Fibroblast of villous mesenchyme (primary cell): ENCODE measurements at places on chromosomes 3 and 15.

DNA sequence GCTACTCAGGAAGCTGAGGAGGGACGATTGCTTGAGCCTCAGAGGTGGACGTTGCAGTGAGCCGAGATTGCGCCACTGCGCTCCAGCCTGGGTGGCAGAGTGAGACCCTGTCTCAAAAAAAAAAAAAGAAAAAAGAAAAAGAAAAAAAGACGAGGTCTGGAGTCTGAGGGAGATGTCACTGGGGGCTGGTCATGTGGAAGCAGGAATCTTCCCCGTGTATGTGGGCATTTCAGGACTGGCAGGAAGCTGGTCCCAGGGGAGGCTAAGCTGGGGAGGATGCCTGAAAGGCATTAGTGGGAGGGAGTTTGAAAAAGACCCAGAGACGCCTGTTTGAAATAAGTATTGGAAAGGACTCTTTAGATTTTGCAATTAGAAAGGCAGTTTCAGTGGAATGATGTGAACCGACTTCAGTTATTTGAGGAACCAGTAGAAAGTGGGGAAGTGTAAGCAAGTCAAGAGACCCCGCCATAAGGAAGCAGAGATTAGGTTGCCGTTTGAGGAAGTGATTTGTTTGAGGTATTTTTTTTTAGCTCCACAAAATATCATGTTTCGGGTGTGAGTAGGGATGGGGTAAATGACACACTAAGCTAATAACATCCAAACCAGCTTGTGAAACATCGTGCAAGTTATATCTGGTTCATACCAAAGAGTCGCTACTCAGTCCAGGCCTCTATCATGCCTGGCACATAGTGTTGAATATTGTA is 55.5 kb downstream of the ST6GAL1 start:
- DNase-seq: no peak

DNA sequence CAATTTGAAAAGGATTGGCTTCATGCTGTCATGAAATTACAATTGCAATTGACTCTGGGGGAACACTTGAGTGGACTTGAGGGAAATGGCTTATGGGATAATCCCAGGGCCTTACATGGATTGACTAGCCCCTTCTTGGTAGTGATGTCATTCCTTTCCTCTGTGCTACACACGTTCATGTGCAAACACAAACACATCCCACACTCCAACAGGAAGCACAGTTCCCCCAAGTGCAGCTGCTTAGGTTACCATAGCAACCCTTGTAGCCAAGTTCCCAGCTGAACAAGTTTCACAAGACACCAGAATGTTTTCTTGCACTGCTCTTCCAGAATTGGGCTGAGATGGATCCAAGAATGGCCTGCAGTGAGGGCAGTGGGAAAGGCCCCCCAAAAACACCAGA is 217.0 kb downstream of the ZNF621 start:
- DNase-seq: peak; percentile 63

- no peak for DNase-seq
Measured at GRCh38 chr15:79541196-79541595, 109.1 kb downstream of the MINAR1 start.

DNA sequence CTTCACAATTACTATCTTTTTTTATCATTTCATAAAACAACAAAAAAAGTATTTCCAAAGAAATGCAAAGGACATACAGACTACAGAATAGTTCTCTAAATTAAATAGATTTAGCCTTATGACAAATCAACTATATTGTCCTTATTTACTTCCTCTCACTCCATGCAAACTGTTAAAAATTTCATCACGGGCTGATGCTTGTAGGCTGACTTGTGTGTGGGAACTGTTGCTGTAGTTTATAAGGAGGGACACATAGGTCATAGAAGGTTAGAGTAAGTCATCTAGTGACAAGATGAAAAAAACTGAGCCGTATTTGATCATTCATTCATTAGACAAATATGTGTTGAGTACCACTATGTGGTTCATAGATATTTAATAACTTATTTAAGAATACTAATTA is 232.5 kb upstream of the TBL1XR1 start:
- DNase-seq: no peak

DNA sequence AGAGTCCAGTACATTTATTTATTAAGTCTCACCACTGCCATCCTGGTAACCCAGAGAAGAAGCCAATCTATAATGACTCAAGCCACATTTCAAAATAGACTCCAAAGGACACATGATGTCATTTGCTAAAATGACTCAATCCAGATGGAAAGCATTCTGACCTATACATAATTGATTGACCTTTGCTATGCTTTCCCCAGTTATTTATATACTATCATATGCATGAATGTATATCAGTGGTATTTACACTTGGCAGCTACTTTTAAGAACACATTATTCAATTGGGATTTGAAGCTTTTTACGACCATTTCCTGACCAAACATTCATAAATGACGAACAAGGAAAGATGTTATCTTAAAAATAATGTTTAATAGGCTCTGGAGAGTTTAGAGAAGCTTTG is 297.2 kb downstream of the FHIT start:
- peak; percentile 79 for DNase-seq

DNA sequence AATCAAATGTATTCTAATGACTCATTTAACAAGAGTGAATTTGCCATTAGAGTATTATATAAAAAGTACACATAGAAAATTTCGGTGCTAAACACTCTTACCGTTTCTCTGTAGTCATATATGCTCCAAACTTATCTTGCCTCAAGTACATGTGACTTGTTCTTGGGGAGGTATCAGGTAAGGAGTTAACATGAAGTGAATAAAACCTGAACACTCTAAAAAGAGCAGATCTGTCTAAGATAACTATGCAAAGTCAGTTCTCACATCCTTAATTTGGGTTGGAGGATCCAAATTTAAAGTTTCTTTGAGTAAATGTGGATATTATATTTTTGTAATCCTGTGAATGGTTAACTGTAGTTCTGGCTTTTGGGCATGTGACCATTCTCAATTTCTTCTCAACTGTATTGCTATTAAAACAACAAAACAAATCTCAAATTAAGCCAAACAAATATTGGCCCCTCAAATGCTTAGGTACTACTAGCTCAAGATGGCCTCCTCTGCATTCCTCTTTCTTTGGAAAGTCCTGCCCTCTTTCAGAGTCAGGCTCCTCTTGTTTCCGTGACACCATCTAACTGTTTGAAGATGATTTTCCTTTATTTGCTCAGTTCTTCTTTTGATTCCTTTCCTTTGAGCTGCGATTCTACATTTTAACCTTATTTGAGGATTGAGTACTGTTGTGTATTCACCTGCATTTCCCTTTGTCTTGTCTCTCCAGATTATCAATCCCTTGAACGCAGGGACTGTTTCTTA is 4.2 kb downstream of the EDEM1 start:
- DNase-seq: no peak

DNA sequence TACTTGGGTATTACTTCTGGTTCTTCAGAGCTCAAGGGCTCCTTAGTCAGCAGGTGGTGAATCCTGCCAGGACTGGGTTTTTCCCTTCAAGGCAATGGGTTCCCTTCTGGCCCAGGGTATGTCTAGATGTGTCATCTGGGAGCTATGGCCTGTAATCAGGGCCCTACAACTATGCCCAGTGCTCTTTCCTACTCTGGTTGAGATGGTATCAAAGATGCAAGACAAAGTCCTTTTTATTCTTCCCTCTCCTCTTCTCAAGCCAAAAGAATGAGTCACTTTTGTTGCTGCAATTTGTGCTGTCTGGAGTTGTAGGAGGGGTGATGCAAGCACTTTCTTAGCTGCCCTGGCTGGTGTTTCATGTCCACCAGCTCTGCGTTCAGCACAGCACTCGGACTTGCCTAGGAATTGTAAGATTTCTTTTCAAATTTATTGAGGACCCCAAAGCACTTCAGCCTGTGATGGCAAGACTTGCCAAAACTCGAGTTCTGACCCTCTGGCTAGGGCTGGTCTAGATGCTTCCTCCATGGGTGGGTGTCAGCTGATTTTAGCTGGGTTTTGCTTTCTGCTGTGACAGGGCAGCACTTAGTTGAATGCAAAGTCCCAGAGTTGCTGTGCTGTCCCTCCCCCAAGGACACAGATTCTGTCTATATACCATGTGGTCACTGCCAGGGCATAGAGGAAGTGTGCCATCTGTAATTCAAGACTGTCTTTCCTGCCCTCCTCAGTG is 129.2 kb upstream of the CBLB start:
- peak; percentile 95 for DNase-seq

- DNase-seq: peak; percentile 28
Measured at GRCh38 chr15:96125721-96126415, 204.6 kb upstream of the NR2F2 start.
